ENCODE measurements at places on chromosomes 3 and 15. TPM values are rescaled to one million over a fixed set of nuclear protein-coding genes. Genes with fewer than 3 reads are reported as not detected.

The GPR171 gene
- 35.5 TPM for total RNA-seq

DNA sequence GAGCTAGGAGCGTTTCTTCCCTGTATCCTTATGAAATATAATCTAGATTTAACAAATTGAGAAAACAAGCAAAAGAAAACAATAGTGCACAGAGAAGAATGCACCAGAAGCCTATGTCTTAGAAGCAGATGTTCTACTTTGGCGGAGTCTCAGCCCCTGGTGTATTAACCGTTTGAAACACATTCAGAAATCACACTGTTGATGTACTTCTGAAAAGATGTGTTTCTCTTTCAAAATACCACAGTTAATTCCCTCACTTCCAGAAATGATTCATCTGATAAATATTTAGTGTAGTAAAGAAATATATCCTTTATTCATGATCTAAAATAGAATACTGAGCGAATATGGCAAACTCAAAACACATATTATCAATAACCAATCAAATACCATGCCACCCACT is 77.7 kb downstream of the CBLB start:
- H3K27ac ChIP-seq = peak overlapping the region; percentile 55
- no peak for DNase-seq
- H3K4me1 ChIP-seq = peaks cover 27% of the 10 kb centered on the region
- H3K4me3 ChIP-seq = no peak overlapping the region

- no peak overlapping the region for H3K27ac ChIP-seq
- H3K27me3 ChIP-seq = no peaks in the 10 kb centered on the region
- no peaks in the 10 kb centered on the region for H3K36me3 ChIP-seq
- peaks cover 5% of the 10 kb centered on the region for H3K4me1 ChIP-seq
Measured at GRCh38 chr3:52134761-52135160, 19.5 kb downstream of the POC1A start.

DNA sequence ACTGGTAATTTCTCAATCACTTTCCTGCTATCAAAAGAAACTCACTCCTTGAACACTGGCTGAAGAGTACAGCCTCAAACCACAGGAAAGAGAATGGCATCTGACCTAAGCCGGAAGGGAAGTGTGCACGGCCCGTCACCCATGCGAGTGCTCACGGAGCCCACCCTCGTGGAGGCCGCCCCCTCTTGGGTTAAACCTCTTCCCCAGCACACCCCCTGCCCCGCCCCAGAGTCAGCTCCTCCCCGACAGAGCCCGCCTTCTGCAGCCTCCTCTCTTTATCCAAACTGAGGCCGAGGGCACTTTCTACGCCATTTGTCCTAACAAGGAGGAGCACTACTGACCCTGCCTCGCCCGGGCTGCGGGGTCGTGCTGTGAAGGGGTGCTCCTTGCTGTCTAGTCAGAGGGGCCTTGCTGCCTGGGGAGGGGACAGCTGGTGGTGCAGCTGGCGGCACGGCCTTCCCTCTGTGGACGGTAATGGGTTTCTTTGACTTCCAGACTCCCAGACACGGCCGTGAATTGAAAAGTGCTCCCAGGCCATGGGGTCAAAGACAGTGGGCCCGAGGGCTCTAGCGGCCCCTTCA is 137.7 kb downstream of the NSMCE3 start:
- H3K36me3 ChIP-seq = no peaks in the 10 kb centered on the region
- peak overlapping the region; percentile 68 for H3K27ac ChIP-seq
- peaks cover 3% of the 10 kb centered on the region for H3K4me1 ChIP-seq

The GABRR3 gene
- not detected for total RNA-seq

The ZNF660 gene
- 1.7 TPM for total RNA-seq

- H3K4me1 ChIP-seq = peaks cover 11% of the 10 kb centered on the region
- no peaks in the 10 kb centered on the region for H3K36me3 ChIP-seq
- peak; percentile 21 for DNase-seq
- peak overlapping the region; percentile 87 for H3K4me3 ChIP-seq
- peak overlapping the region; percentile 43 for H3K27ac ChIP-seq
Measured at GRCh38 chr3:128698211-128699047, 27.6 kb upstream of the RAB7A start.

- DNase-seq = no peak
- H3K27me3 ChIP-seq = peaks cover 4% of the 10 kb centered on the region
- no peak overlapping the region for H3K27ac ChIP-seq
- H3K36me3 ChIP-seq = no peaks in the 10 kb centered on the region
Measured at GRCh38 chr3:124634210-124635168, 95.8 kb upstream of the UMPS start.

- H3K4me3 ChIP-seq = no peak overlapping the region
- DNase-seq = no peak
- no peak overlapping the region for H3K27ac ChIP-seq
- peaks cover 7% of the 10 kb centered on the region for H3K4me1 ChIP-seq
- no peaks in the 10 kb centered on the region for H3K36me3 ChIP-seq
Measured at GRCh38 chr3:186239321-186239720, 122.7 kb downstream of the DGKG start.

- no peaks in the 10 kb centered on the region for H3K27me3 ChIP-seq
- no peak for DNase-seq
- no peaks in the 10 kb centered on the region for H3K4me1 ChIP-seq
Measured at GRCh38 chr3:87468938-87469337, 192.6 kb upstream of the POU1F1 start.

The ITPKA gene
- not detected for total RNA-seq

The TERC gene
- total RNA-seq = 17.5 TPM

GRCh38 chr3:70970171-70970570 is 613.4 kb downstream of the FOXP1 start:
- H3K4me3 ChIP-seq = no peak overlapping the region
- H3K4me1 ChIP-seq = peaks cover 21% of the 10 kb centered on the region
- DNase-seq = no peak
- peaks cover 96% of the 10 kb centered on the region for H3K36me3 ChIP-seq

The LTK gene
- 0.18 TPM for total RNA-seq

- peaks cover 4% of the 10 kb centered on the region for H3K27me3 ChIP-seq
- H3K4me3 ChIP-seq = no peak overlapping the region
- no peaks in the 10 kb centered on the region for H3K4me1 ChIP-seq
- no peak for DNase-seq
- no peak overlapping the region for H3K27ac ChIP-seq
Measured at GRCh38 chr3:150890295-150890694, 14.9 kb downstream of the MINDY4B start.

DNA sequence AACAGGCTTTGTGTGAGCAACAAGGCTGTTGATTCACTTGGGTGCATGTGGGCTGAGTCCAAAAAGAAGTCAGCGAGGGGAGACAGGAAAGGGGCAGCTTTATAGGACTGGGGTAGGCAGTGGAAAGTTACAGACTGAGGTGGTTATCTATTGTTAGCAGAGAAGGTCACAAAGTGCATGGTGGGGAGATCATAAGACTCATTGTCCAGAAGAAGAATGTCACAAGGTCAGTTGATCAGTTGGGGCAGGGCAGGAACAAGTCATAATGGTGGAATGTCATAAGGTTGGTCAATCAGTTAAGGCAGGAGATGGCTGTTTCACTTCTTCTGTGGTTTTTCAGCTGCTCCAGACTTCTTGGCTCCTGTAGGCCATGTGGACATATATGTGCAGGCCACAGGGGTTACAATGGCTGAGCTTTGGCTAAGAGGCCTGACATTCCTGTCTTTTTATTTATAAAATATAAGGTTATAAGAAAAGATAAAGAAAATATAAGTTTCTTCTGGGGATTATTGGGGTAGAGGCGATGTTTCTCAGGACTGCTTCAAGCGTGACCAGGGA is 69.5 kb upstream of the SNTN start:
- no peaks in the 10 kb centered on the region for H3K4me1 ChIP-seq
- H3K27ac ChIP-seq = no peak overlapping the region
- no peak overlapping the region for H3K4me3 ChIP-seq
- H3K36me3 ChIP-seq = no peaks in the 10 kb centered on the region
- no peak for DNase-seq

The SETD2 gene
- total RNA-seq = 77.2 TPM

GRCh38 chr3:186516646-186517045 is 27.5 kb downstream of the CRYGS start:
- H3K4me1 ChIP-seq = peaks cover 35% of the 10 kb centered on the region
- peak overlapping the region; percentile 11 for H3K27ac ChIP-seq
- DNase-seq = no peak
- H3K27me3 ChIP-seq = no peaks in the 10 kb centered on the region
- no peak overlapping the region for H3K4me3 ChIP-seq

The TLR9 gene
- total RNA-seq = 2.4 TPM

GRCh38 chr3:188212308-188212969 is 58.5 kb downstream of the LPP start:
- no peaks in the 10 kb centered on the region for H3K27me3 ChIP-seq
- H3K36me3 ChIP-seq = peaks cover 21% of the 10 kb centered on the region
- H3K4me1 ChIP-seq = peaks cover 37% of the 10 kb centered on the region
- no peak overlapping the region for H3K4me3 ChIP-seq

The BMF gene
- 19.8 TPM for total RNA-seq
